ENCODE measurements at places on chromosomes 16 and 17.

DNA sequence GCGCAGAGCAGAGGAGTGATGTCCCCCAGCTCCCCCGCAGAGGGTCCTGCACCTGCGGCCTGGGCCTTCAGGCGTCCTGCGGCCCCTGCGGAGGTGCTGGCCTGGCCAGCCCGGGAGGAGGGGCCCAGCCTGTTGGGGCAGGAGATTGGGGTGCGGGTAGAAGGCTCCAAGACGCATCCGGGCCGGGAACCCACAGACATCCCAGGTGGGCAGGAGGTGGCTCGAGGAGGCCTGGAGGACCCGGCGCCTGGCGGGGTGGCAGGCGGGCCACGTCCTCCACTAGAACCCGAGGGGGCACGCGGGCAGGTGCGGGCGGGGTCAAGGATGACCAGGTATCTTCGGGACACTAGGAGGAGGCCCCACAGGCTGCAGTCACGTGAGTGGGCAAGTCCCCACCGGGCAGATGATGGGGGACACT lies 647 bp upstream of the SECTM1 start:
- no peak for DNase-seq

DNA sequence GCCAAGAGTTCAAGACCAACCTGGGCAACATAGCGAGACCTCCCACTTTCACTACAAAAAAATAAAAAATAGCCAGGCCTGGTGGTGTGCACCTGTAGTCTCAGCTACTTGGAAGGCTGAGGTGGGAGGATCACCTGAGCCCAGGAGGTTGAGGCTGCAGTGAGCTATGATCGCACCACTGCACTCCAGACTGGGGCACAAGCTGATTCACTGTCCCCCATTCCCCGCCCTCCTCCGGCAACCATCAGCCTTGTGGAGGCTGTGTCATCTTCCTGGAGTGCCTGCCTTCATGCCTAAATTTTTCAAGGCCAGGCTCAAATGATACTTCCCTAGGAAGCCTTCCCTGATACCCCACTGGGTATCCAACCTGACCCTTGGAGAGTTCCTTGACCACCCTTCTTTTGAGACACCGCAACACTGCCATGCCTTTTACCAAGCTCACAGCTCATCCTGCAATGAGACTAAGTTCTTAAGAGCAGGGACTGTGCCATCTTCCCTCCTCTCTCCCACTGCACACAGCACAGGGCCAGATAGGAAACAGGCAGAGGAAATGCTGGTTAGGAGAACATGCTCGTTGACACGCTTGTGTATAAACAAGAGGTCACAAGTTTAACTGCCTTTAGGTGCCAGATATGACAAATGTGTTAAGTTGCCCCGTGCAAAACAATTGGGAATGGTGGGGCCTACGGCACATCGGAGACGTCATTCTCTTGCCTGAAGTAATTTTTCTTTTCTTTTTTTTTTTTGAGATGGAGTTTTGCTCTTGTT lies 3.9 kb upstream of the SRCAP start:
- no peak for DNase-seq

DNA sequence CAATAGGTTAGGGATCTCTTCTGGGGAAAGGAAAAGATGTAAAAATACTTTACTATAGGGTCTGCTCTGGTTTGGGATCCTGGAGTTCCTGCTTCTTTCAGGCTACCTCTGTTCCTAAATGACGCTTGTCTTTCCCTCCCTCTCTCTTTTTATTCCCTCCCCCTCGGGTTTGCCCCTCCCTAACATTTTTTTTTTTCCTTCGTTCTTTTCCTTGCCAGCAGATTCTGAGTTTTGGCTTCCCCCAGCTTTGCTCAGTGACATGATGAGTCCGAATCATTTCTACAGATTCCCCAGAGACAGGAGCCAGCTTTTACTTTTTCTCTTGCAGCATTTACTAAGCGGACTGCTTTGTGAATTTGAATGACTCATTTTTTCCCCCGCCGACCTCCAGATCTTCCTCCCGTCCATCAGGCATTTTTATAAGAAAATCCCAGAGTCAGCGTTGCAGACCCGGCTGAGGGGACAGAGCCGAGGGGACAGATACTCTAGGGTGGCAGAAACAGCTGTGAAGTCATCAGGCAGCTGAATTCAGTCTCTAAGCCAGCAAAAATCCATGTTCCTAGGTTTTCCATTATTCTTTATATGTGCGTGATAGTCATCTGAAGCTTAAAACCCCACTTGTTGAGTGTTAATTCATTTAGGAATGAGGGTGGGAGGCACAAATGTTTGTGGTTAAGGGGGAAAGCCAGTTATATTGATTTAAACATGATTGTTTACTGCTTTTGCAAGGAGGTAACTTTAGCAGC lies at the start of gene TMEM100:
Gene TMEM100, minus strand, starts transcription at position 123 of the 746 bp plus-strand sequence. CDS start 1,794 bp downstream, outside the sequence.
- DNase-seq = no peak

- no peak for DNase-seq
These were observed 57.3 kb downstream of the CDC27 start for GRCh38 chr17:47131761-47132160.

GRCh38 chr16:84640145-84640544 lies 8.2 kb upstream of the KLHL36 start:
- no peak for DNase-seq

Measured in Kasumi-1 (cell line).